ENCODE measurements at places on chromosomes 2 and 18. TPM values are rescaled to one million over a fixed set of nuclear protein-coding genes. Genes with fewer than 3 reads are reported as not detected.

DNA sequence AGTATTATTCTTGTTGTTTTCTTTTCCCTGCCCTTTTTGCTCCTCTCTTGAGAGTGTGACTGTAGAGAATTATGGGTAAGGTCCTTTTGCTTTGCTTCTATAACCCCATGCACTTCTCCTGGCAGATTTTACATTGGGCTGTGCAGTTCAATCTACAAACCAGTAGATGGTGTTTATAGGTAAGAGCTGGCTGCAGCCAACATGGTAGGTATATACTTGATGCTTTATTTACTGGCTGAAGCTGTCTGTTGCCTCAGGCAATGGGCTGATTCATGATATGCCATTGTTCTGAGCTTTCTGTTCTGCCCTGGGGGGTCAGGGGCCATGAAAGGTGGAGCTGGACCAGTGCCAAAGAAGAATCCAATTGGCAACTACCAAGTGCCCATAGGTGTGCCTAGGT lies 48.3 kb upstream of the MYL1 start:
- H3K4me3 ChIP-seq: no peak overlapping the region
- no peak for DNase-seq
- no peak overlapping the region for H3K27ac ChIP-seq
- H3K36me3 ChIP-seq: no peaks in the 10 kb centered on the region
- no peaks in the 10 kb centered on the region for H3K27me3 ChIP-seq

DNA sequence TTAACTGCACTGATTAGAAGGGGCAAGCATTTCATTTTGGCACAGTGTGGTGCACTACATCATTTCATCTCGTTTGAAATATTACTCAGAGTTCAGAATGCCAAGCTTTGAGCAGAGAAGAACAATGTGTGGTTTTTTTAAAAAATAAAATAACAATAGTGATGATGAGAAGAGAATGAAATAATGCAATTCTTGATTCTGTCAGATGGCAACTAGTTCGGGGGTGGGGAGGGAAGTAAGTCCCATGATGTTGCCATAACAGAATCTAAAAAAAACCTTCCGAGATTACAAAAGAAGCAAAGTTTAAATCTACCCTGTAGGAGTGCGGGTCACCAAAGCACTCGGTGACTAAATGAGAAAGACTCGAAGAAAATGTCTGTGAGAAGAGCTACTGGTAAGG lies 490.4 kb downstream of the NR4A2 start:
- no peak for DNase-seq
- peak overlapping the region; percentile 33 for H3K4me3 ChIP-seq
- H3K4me1 ChIP-seq: peaks cover 72% of the 10 kb centered on the region
- H3K27ac ChIP-seq: peak overlapping the region; percentile 80

GRCh38 chr18:48994044-48994651 lies 43.4 kb upstream of the SMAD7 start:
- H3K27me3 ChIP-seq: peaks cover 3% of the 10 kb centered on the region
- no peaks in the 10 kb centered on the region for H3K36me3 ChIP-seq
- no peak overlapping the region for H3K27ac ChIP-seq
- DNase-seq: no peak

Gene SMYD1
- not detected for total RNA-seq

- H3K36me3 ChIP-seq: peaks cover 10% of the 10 kb centered on the region
- DNase-seq: no peak
- no peaks in the 10 kb centered on the region for H3K4me1 ChIP-seq
- H3K27me3 ChIP-seq: no peaks in the 10 kb centered on the region
Observed at GRCh38 chr2:180268006-180268405, 260.9 kb upstream of the CWC22 start.

Data from WTC11 (cell line).